ENCODE measurements at places on chromosomes 5 and 9.

DNA sequence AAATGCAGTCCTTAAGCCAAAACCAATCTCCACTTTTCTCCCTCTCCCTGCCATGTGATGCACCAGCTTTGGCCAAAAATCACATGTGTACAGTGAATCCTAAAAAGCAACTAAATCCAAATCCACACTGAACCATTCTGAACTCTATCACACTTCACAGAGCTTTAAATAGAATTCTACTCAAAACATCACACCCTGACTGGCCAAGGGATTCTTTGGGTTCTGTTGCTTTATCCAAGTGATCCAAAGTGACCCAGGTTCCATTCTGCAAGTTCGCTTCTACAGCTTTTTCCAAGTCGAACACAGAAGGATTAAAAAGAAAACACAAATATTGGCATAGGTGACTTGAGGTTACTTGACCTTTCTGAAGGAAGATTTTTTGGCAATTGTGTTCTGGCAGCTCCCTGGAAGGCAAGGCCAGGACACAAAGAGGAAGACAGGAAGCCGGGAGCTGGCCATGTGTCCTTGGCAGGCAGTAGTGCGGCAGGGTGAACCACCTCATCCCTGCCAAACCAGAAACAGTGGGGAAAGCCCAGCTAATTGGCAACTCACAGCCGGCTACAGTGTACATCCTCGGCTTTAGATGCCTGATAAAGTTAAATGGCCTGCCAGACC lies 115.0 kb downstream of the NFIB start:
- no peak for DNase-seq

DNA sequence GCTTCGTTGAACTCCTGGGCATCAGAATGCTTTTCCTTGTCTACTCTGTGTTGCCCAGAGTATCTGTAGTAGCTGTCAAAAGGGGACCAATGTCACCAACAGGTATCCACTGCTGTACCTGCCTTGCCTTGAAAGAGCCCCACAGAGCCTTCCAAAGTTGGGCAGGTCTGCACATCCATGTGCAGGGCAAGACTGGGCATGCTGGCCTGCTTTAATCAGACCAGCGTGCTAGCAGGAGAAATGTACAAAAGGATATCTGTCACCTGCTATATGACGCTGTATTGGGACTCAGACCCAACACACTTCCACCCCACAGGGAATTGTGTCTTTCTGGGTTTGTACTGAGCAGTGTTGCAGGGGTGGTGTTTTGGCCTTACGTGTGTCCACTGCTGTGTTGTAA lies 11.9 kb downstream of the DELE1 start:
- DNase-seq: no peak

- no peak for DNase-seq
Measured at GRCh38 chr5:88948746-88949600, 66.0 kb upstream of the MEF2C start.

GRCh38 chr5:85760519-85760918 lies 857.2 kb upstream of the COX7C start:
- no peak for DNase-seq

DNA sequence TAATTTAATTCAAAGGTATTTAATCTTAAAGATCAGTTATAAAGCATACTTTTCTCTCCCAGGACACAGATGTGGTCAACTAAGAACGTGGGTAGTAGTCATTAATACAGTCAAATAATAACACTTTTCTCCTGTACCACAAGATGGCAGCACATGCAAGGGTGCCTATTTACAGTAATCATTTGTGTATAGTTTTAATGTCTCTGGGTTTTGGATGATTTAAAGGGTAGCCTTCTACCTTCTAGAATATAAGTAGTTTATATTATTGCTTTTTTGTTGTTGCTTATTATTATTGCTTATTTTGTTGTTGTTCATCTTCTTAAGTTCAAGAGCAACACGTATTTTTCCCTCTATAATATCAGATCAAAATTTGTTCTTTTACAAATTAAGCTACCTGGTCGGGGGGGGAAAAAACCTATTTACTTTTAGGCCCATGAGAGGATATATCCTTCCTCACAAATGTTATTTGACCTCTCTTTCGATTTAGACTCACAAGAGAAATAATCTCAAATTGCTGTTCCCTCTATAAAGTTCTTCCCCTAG lies 59.6 kb upstream of the SLC27A6 start:
- DNase-seq: peak; percentile 50

- DNase-seq: peak; percentile 49
Measured at GRCh38 chr5:110865400-110866094, 126.7 kb downstream of the SLC25A46 start.

DNA sequence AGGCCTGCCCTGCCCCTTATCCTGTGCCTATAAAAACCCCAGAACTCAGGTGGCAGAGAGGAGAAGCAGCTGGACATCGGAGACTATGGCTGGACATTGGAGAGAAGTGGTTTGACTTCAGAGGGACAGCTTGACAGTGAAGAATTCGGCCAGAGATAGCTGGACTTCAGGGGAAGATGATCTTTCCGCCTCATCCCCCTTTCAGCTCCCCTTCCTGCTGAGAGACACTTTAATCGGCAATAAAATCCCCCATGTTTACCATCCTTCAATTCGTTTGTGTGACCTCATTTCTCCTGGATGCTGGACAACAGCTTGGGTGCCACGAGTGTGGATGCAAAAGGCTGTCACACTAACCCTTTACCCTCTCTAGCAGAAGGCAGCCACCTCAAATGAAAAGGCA lies 134.1 kb upstream of the TUT7 start:
- DNase-seq: no peak

DNA sequence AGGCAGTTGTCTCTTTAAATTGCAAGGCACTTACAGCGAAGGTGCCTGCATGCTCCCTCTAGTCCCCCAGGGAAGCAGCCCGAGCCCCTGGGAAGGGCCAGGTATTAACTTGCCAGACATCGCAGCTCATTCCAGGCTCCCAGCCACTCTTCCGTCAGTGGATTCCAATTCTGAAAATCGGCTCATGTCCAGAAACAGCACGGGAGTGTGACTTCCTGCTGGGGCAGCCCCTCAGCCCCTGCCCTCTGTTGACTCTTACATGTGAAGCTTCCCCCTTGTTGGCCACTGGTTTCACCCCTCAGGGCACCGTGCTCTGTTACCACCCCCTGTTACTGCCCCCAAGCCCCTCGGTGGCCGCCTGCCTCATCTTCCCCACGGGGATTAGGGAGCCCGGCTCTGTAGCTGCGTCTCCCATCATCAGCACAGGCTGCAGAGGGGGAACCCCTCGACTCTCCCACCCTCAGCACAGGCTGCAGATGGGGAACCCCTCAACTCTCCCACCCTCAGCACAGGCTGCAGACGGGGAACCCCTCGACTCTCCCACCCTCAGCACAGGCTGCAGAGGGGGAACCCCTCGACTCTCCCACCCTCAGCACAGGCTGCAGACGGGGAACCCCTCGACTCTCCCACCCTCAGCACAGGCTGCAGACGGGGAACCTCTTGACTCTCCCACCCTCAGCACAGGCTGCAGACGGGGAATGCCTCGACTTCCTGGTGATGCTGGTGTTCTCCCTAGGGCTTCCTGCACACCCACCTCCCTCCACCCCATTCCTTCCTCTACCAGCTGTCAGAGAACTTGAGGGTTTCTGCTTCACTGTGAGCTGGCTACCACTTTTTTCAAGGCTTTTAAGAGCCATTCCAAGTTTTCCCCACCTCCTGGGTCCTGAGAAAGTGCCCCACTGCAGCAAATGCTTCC lies 11.1 kb upstream of the CACNA1B start:
- DNase-seq: no peak

DNA sequence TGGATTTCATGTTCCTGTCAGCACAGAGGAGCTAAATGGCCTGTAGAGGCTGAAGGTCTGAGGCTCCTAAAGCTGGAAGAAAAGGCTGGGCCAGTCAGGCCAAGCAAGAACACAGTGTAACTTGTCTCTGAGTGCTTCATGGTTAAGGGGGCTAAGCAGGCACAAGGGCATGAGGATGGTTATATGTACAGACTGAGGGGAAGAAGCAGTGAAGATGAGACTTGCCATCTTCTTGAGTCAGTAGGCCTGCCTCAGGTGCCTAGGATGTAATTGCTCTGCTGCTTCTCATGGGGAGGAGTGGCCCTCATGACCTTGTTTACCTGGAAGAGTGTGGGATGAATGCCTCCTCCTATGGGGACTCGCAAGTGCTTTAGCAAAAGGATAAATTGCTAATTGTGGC lies 8.7 kb upstream of the PSMD5 start:
- no peak for DNase-seq

- DNase-seq: no peak
Measured at GRCh38 chr5:5165541-5166002, 25.4 kb downstream of the ADAMTS16 start.

- DNase-seq: no peak
Measured at GRCh38 chr9:396396-396795, 181.7 kb downstream of the DOCK8 start.

GRCh38 chr5:157362012-157362411 lies 96.1 kb downstream of the CYFIP2 start:
- no peak for DNase-seq

GRCh38 chr9:100445161-100445902 lies 18.4 kb downstream of the MSANTD3 start:
- DNase-seq: no peak

GRCh38 chr5:122996091-122996490 lies 40.4 kb downstream of the PPIC start:
- DNase-seq: no peak

- DNase-seq: no peak
Measured at GRCh38 chr5:7664208-7664607, 186.7 kb downstream of the CFAP90 start.

DNA sequence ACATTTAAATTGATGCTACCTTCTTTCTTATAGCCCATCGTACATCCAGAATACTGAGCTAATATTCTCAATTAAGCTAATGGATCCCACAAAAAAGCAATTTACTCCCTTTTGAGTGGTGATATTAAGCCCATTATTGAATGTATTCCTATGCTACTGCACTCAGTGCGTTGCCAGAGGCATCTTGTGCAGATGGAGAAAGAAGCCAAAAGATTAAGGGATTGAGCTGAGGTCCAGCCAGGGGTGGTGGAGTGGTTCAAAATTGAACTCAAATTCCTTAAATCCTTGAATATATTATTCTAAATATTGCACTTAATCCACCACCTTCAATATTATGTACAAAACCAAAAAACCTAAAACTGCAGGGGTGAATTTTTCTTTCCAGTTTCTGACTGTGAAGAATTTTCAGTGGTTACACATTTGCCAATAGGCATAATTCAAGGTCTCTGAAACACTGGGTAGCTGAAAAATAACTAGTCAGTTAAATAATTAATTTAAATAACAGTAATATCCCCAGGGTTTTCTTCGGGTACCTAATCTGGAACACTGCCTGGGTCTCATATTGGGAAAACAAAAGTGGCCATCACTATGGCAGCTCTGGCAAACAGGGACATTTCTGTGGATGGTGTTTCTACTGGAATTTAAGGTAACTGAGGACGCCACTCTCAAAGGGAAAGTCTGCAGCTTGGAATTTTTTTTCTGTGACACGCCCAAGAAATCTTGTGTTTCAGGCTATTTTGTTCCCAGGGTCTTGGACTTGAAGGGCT lies 6.2 kb upstream of the LIFR start:
- no peak for DNase-seq

DNA sequence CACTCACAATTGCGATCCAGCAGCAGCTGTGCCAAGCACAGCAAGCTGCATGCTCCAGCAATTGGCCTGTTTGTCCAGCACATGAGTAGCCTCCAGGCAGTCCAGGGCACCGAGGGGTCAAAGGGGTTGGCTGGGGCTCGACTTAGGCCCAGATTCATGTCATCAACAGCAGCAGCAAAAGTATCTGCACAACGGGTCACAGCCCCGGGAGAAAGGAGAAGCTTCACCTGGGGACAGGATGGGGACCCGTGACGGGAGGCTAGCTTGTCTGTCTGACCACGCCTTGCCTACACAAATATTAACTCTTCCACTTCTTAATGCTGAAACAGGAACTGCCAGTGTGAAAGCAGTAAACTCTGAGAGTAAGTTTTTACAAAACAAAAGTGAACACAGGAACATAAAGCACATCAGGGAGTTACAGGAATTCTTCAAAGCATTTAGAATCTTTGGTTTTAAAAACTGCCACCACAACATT lies 191.2 kb downstream of the PIK3R1 start:
- DNase-seq: no peak

DNA sequence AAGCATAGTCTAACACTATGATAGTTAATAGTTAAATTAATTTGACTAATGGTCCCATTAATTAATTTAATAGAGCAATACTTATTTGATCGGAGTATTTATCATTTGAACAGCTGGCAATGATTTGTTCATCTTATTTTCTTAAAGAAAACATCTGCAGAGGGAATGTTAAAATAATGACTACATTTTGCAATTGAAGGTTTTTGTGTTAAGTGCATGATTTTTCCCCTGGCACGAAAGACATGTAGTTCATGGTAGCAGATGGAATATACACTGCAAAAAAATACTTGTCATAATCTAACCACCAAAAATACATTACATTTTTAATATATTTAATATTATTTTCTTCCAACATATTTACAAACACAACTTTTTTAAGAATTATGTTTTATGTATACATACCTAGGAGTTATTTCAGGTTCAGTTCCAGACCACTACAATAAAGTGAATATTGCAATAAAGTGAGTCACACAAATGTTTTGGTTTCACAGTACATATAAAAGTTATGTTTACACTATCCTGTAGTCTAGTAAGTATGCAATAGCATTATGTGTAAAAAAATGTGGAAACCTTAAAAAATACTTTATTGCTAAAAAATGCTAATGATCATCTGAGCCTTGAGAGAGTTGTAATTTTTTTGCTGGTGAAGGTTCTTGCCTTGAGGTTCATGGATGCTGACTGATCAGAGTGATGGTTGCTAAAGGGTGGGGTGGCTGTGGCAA lies 292.6 kb upstream of the DAB2 start:
- DNase-seq: no peak

DNA sequence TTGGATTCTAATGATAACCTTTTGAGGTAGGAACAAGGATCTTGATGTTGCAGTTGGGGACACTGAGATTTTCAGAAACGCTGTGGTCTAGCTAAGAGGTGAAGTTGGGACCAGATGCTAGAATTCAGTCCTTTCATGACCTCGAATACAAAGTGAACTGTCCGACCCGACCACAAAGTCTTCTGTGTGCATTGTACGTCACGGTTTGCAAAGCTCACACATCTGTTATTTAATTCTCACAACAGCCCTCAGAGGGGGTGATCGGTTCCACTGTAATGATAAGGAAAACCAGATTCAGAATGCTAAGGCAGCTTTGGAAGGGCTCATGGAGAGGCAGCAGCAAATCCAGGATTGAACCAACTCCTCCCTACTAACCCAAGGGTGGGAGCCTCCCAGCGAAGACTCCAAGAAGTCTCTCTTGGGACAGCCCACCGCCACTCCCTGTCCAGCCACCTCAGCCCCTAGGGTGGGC lies 16.6 kb upstream of the KIF12 start:
- no peak for DNase-seq

DNA sequence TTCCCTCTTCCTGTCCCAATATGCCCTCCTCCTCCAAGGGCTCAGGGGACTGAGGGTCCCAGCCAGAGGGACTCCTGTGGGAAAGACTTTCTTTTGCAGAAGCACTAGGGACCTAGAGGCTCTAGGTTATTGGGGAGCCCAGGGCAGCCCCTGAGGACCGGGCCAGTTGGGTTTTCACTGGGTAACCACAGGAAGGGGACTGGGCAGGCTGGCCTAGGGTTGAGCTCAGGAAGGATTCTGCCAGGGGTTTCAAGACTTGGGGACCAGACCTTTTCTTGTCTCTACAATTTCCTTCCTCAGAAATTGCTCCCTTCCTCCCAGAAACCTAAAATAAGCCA lies 24.4 kb upstream of the HMCN2 start:
- DNase-seq: no peak

- no peak for DNase-seq
Measured at GRCh38 chr9:114462791-114463190, 42.5 kb downstream of the WHRN start.

- DNase-seq: no peak
Measured at GRCh38 chr9:128072144-128073021, 4.4 kb downstream of the SLC25A25 start.
